NCI-H1436 treated with DMSO at 0.1 percent for 48 hours (cell line): ENCODE measurements at places on chromosomes 11 and 22.

- DNase-seq, result no peak
These were observed 58.7 kb upstream of the SLN start for GRCh38 chr11:107770551-107770951.

- DNase-seq, result no peak
These were observed 26.8 kb upstream of the NRIP3 start for GRCh38 chr11:9030601-9031000.

- no peak for DNase-seq
These were observed 10.4 kb downstream of the ANO5 start for GRCh38 chr11:22203281-22203680.

- DNase-seq, result no peak
These were observed 47.3 kb upstream of the SLC5A1 start for GRCh38 chr22:31995807-31996206.

GRCh38 chr11:64128255-64129006 is 37.5 kb downstream of the MACROD1 start:
- DNase-seq, result no peak

DNA sequence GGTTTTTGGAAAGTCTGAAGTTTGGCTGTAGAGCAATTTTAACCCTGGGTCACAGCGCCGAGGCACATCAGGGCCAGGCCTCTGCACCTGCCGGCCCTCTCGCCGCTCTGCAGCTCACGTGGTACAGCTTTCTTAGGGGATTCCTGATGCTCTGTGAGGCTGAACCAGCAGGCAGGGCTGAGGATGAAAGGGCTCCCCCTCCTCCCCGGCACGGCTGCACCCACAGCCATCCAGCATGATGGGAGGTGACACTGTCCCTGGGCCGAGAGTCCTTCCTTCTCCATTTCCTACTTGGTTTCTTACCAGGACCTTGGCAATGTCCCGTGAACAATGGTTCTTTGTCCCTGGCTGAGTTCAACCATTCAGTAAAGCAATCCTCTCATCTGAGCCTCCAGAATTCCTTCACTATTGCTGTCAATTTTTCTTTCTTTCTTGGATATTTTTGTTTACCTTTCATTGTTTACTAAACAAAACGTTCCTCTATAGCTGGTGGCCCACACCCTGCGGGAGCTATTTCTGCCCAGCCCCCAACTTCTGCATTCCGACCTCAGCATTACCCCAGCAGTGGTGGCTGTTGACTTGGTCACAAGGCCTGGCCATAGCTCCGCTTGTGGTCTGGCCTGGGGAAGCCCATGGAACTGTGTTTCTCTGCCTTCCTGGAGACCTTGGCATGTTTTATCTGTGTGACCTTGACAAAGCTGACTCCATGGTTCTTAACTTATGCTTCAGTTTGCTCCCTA is 172.8 kb upstream of the B3GAT1 start:
- no peak for DNase-seq

GRCh38 chr11:83674102-83674896 is 388.1 kb upstream of the CCDC90B start:
- no peak for DNase-seq

- no peak for DNase-seq
These were observed 10.7 kb downstream of the CBX6 start for GRCh38 chr22:38861170-38861876.

DNA sequence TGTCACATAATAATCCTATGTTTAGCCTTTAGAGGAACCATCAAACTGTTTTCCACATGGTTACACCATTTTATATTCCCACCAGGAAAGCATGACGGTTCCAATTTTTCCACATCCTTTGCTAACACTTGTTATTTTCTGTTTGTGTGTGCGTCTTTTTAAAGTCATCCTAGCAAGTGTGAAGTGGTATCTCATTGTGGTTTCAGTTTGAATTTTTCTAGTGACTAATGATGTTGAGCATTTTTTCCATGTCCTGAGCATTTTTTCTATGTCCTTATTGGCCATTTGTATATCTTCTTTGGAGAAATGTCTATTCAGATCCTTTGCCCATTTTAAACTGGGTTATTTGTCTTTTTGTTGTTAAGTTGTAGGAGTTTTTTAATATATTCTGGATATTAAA is 53.7 kb upstream of the DEPDC7 start:
- no peak for DNase-seq

- DNase-seq, result no peak
These were observed 145.8 kb upstream of the DDI1 start for GRCh38 chr11:103890654-103891053.

DNA sequence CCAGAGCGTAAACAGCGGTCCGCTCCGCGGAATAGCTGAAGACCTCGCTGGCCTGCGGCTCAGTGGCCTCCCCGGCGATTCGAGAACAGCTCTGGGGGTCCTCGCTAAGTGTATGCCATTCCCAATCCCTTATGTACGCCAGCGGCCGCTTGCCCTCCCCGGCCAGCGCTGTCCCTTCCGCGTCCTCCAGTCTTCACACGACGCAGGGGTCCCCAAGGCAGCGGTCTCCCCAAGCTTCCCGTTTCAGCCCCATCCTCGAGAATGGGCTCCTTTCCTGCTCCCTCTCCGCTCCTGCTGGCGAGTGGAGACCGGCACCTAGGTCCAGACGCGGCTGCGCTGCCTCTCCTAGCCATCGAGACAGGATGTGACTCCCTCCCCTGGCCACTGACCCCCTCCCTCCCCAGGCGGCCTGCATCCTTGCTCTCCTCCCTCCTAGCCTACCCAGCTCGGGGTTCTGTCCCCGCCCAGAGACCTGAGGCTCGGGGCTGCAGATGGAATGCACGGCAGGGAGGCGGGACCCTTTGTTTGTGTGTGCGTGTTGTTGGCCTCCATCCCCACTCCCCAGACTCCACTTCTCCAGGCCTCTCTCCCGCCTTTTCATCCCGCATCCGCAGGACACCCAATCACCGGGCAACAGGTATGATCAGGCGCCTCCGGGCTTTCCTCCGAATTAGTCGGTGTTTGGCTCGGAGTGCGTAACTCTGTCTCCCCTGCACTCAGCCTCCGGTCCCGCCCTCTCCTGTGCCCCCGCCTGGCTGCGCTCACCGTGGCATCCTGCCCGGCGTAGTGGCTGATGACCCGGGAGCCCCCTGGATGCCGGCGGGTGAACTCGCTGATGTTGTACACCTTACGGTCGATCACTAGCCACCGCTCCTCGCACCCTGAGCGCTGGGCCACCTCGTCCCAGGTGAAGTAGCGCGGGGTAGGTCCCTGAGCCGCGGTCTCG is 740 bp downstream of the FADS1 start:
- DNase-seq, result no peak

DNA sequence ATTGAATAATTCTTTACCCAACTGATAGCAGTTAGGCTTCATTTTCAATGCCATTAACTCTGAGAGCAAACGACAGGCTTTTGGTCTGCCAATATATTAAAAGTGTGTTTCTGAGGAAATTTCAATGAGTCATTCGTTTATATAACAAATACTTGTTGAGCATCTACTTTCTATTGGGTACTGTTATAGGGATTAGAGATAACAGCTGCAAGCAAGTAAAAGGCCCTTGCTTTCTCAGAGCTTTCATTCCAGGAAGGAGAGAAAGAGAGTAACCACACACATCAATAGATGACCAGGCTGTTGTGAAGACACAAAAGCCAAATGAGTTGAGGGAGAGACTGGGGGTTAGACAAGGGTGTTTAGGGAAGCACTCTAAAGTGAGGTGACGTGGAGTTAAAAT is 35.7 kb downstream of the CD44 start:
- no peak for DNase-seq

DNA sequence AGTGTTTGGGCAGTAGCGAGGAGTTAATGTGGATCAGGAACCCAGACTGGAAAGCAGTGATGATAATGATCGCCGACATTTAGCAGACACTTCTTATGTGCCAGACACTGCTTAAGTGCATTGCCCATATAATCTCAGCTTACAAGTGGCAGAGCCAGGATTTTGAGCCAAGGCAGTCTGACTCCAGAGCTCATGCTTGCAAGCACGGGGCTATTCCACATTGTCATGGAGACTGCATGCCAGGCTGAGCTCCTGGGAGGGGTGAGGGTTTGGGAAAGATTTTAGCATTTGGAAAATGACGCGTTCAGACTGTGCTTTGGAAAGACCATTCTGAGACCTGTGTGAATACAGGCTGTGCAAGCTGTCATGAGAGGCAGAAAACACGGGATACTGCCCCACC is 302.7 kb downstream of the DDX10 start:
- DNase-seq, result no peak

GRCh38 chr11:95684701-95685100 is 104.9 kb downstream of the FAM76B start:
- DNase-seq, result no peak

- DNase-seq, result no peak
These were observed 111.4 kb upstream of the TBCEL start for GRCh38 chr11:120912504-120912903.

DNA sequence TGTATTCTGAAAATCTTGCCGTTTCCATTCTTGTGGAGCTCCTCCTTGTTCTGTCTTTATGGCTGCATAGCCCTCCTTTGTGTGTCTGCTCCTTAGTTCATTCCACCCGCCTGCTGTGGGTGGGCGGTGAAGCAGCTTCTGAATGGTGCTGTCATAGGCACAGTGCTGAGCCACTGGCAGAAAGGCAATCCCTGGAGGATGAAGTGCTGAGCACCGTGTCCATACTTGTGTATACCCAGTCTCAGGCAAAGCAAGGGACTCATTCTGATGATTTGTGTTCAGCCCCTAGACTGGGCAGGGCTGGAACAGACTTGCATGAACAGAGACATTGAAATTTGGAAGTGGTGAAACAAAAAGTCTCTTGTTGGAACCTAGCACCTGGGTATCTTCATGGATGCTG is 134.9 kb downstream of the MYO18B start:
- DNase-seq, result no peak

DNA sequence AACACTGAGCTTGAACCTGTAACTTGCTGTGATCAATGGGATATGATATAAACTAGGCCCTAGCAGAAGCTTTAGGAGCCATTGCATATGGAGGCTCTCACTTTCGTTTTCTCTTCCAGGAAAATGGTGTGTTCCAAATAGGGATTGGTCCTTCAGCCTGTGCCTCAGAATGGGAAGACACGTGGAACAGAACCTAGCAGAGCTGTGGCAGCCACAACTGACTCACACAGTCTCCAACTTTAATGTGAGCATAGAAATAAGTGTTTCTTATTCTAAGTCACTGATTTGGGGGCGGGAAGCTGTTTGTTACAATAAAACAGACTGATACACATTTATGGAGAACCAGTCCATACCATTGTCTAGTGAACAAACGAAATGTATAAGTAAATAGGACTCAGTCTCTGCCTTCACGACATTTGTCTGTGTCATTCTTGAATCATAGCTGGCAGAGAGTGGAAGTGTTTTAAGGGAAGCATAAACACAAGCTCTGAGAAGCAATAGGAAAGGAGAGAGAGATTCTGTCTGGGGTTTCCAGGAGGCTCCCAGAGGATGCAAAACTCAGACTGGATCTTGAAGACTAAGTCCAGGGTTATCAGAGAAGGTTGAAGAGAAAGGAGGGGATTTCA is 97.3 kb downstream of the GALNT18 start:
- DNase-seq, result no peak

- DNase-seq, result no peak
These were observed 20.6 kb downstream of the TSPAN4 start for GRCh38 chr11:863023-863909.

DNA sequence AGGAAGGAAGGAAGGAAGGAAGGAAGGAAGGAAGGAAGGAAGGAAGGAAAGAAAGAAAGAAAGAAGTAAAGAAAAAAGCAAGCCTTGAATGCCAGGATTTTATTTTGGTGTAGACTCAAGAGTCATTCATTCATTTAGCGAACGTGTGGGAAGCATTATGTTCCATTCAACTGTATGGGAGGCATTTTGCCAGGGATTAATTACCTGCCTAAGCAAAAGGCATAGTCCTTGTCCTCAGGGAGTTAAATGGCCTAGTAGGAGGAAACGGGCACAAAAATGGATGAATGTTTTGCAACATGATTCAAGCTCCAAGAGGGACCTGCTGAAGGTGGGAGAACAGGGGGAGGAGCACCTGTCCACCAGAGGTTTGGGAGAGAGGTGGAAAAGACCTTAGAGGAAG is 16.2 kb upstream of the ZNRF3 start:
- no peak for DNase-seq

- no peak for DNase-seq
These were observed 34.6 kb upstream of the TMEM123 start for GRCh38 chr11:102487214-102487613.

- DNase-seq, result no peak
These were observed 40.7 kb downstream of the ZNRF3 start for GRCh38 chr22:28923826-28924732.

DNA sequence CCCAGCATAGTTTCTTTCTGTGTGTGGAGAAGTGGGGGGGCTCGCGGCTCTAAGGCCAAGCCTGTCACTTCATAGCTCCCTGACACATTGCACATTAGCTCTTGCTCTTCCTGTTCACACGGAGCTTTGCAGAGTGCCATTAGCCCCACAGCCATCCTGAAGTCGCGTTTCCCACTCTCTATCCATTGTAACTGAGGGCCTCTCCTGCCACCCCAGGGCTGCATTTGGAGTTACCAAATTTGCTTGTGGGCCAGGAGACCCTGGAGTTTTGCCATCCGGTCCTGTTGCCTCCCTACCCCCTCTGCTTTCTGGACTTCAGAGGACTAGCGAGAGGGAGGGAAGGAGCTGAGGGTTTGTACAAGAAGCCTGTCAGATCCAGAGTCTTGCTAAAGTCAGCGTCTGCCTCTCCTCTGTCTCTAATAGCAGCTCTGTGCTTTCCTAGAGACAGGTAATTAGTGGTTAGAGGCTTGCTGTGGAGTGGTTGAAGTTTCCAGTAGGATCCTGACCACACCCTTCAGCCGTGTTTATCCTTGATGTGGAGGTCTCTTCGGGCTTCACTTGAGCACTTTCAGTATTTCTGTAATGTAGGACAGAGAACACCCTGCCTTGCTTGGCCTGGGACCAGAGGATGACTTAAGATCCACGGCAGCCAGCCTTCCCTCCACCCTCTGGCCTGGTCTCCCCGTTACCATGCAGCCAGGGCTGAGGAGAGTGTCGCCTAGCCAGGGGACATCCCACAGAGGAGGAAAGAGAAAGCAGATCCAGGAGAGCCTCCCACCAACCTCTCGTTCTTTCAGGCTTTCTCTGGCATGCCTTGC is 14.1 kb downstream of the DCPS start:
- DNase-seq, result no peak

DNA sequence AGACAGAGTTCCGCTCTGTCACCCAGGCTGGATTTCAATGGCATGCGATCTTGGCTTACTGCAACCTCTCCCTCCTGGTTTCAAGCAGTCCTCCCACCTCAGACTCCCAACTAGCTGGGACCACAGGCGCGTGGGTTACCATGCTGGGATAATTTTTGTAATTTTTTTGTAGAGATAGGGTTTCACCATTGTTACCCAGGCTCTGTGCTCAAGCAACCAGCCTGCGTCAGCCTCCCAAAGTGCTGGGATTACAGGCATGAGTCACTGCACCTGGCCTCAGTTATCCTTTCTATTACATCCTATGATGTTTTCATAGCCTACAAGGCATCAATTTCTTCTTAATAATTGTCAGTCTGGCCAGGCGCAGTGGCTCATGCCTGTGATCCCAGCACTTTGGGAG is 36.5 kb downstream of the LRRC74B start:
- DNase-seq, result no peak

DNA sequence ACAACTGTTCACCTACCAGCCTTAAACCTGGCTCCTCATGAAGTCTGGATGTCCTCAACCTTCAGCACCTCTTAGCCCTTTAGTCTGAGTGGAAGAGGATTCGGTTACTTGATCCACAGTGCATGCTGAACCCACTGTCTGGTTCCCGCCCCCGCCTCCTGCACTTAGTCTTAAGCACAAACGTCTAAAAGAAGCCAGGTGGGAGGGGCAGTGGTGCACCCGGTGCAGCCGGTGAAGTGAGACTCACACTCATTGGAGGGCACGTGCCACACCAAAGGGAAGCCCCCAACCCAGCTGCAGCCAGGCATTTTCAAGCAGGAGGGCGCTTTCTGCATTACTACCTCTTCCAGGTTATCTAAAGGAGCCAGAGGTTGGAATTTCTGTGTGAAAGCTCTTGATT is 146.8 kb downstream of the COMMD9 start:
- DNase-seq, result no peak
